Stimulated activated naive CD4-positive, alpha-beta T cell treated with Interleukin-2 at 50 U/mL for 16 hours (primary cell): ENCODE measurements at places on chromosomes 12 and 14.

DNA sequence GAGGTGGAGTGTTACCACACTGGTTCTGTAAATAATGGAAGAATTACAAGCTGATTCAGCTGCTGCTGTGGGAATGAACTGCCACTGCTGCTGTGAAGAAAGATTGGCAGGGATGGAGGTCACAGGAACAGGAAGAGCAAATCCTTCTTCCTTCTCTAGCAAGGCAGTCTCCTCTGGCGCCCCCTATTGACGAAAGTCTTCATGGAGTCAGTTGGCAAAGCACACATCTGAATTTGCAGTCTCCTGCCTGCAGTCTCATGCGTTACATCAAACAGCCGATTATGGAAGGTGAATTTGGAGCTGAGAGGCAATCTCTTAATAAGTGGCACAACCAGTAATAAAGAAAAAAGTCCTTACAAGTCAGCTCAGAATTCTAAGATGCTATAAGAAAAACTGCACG lies 106.0 kb upstream of the TMTC1 start:
- DNase-seq: no peak

- DNase-seq: no peak
These were observed 122.7 kb downstream of the KICS2 start for GRCh38 chr12:64099397-64099796.

DNA sequence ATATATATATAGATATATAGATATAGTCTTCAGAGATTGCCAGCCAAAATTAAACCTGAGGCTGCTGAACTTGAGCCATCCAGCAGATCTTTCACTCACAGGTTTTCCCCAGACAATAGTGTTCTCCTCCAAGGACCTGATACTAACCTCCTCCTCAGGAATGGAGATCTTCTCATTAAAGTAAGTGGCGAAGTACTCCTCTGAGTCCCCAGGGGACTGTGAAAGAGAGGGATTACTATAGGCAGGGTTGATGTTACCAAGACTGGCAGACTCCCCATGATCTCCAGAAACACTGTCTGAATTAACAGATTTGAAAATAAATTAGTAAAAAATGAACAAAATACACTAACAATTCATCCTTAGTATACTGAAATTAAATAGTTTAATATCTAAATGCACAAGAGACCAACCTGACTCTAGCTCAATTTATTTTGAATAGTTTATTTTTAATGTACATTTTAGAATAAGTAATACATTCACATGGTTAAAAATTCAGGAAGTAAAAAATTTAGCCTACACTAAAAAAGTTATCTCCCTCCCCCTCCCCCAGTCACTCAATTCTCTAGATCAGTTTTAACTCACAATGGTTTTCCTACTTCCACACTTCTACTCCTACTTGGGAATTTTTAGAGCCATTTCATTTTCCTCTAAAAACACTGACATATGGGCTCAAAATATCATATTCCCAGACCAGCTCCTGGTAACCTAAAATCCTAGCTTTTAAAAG lies 17.7 kb downstream of the SLC11A2 start:
- DNase-seq: no peak

DNA sequence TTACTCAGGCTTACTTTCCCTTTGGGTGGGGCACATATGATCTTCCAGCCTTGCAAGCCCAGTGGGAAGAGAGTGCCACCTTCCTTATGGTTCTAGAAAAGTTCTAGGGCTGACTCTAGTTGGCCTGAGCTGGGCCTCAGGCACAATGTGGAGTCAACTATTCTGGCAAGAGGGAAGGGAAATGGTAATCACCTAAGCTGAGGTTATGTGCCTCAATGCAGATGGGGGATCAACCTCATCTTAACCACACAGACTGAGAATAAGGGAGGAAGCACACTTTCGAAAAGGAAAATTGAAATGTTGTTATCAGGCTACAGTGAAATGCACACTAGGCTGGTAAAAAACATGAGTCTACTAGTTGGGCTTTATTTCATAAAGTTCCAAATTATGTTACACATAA lies 77.5 kb upstream of the RMST start:
- DNase-seq: no peak

DNA sequence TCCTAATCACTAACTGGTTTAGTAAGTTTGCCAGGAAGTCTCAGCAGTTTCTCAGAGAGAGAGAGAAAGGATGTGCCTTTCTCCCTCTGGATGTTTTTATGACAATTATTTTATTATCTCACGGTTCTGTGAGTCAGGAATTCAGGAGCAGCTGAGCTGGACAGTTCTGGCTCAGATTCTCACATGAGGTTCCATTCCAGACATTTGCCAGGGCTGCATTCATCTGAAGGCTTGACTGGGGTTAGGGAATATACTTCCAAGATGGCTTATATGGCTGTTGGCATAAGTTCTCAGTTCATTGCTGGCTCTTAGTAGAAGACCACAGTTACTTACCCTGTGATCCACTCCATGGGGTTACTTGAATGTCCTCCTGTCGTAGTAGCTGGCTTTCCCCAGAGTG lies 101.2 kb upstream of the ATF7IP start:
- DNase-seq: no peak

DNA sequence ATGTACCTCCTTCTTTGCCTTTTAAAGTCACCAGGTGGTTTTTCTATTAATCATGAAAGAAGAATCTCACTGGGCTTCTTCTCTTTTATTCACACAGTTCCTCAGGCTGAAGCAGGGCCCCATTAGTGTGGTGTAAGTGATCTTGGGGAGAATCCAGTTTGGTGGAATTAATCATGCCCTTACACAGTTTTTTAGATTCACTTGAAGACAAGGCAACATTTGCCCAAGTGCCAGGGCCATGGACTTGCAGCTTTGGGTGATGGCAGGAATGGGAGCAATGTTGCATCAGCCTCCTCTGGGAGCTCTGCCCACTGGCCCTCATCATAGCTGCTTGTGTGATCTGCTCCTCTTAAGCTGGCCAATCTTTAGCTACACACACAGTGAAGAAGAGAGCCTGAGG lies 33.8 kb downstream of the KCNK10 start:
- no peak for DNase-seq

- peak; percentile 38 for DNase-seq
These were observed 436 bp downstream of the VPS33A start for GRCh38 chr12:122265886-122266229.

DNA sequence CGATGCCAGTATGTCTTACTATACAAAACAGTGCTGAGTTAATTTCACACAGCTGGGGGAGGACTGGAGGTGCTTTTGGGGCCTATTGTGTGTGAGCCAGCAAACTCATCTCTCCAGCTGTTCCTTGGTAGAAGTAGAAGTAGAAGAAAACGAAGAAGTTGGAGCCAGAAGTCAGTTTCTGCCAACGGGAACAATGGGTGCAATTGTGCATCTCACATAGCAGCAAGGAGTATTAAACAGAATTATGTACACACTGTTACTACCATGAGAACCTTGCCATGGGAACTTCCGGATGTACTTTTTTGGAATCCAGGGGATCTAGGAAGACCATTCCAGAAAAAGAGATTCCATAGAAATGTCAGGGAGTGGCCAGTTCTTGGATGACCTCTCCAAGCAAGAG lies 88.6 kb downstream of the VCPKMT start:
- DNase-seq: no peak

DNA sequence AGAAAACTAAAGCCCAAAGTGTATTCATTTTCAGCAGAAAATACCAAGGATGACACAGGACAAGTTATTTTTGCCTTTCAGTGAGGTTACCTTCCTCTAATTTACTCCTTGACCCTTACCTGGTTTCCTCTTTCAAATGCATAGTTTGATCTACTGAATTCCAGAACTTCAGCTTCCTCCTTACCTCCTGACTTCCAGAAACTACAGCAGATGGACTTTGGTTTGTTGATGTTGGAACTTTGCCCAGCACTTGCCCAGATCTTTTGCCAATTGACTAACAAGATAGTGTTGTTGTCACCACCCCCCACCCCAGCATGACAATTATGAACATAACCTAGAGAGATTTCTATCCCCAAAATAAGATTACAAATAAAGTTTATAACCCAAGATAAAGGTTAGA lies 63.2 kb downstream of the NAV3 start:
- DNase-seq: no peak

DNA sequence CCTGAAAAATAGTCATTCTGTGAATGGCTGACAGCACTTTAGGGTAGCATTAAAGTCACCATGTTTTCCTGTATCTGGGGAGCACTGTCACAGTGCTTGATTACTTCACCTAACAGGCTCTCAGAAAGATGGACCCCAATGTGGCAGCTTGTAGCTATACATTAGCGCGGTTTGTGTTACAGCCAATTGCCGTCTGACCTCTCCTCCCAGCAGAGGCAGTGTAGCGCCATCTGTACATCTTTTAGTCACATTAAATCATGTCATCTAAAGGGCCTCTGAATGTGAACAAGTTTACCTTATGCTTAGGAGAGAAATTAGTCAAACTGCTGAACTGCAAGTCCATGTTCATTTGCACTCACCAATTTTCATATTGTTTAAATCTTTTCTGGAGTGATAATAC lies 113.7 kb downstream of the LMO3 start:
- DNase-seq: no peak

- DNase-seq: no peak
These were observed 324.8 kb downstream of the C12orf50 start for GRCh38 chr12:87704374-87704773.

DNA sequence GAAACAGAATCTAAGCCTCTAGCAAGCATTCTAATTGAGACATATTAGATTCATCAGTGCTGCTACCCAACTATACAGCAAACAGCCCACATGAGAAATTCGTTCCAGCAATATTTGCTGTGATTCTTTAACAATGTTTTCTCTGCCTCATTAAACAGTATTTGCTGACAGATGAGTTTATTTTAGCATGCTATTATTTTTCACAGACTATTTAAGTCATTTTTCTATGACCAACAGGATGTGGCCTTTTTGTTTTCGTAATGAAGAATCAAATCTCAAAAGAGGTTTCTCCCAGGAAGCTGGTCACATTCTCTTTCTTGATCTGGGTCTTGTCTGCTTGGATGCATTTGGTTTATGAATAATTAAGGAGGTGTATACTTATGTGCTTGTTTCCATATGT lies 23.2 kb upstream of the SERPINA12 start:
- no peak for DNase-seq

GRCh38 chr12:113098441-113099028 lies 37.0 kb downstream of the RASAL1 start:
- DNase-seq: peak; percentile 51

GRCh38 chr12:75890141-75890540 lies 141.4 kb downstream of the PHLDA1 start:
- no peak for DNase-seq

DNA sequence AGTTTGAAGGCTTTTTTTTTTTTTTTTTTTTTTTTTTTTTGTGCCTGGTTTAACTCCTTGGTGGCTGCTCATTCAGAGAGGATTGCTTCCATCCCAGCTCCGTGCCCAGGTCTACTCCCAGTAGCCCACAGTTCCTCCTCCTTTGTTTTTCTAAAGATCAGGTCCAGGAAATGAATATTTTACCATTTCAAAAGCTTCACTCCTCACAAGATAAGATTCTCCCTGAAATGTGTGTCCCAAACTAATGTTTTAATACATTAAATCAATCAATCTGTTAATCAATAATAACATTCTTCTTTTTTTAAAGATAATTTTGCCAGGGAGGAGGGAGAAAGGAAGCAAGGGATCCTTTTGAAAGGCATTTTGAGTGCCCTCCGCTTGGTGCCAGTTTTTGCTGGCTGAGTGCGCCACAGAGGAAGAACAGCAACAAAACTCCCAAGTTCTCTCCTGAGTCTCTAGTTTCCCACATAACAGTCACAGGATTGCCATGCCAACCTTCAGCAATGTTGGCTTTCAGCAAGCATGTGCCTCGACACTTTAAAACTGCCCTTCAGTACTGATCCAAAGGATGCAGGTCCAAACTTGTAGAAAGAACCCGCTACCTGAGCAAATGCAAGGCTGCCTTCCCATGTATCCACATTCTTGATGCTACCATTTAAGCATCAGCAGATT lies 99.2 kb downstream of the RMST start:
- DNase-seq: no peak

DNA sequence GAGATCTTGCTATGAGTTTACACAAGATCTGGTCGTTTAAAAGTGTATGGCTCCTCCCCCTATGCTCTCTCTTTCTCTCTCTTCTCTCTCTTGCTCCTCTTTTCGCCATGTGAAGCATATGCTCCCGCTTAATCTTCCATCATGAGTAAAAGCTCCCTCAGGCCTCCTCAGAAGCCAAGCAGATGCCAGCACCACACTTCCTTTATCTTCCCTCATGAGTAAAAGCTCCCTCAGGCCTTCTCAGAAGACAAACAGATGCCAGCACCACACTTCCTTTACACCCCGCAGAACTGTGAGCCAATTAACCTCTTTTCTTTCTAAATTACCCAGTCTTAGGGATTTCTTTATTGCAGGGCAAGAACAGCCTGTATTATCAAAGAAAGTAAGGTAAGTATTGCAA lies 152.4 kb downstream of the SEC23A start:
- no peak for DNase-seq

DNA sequence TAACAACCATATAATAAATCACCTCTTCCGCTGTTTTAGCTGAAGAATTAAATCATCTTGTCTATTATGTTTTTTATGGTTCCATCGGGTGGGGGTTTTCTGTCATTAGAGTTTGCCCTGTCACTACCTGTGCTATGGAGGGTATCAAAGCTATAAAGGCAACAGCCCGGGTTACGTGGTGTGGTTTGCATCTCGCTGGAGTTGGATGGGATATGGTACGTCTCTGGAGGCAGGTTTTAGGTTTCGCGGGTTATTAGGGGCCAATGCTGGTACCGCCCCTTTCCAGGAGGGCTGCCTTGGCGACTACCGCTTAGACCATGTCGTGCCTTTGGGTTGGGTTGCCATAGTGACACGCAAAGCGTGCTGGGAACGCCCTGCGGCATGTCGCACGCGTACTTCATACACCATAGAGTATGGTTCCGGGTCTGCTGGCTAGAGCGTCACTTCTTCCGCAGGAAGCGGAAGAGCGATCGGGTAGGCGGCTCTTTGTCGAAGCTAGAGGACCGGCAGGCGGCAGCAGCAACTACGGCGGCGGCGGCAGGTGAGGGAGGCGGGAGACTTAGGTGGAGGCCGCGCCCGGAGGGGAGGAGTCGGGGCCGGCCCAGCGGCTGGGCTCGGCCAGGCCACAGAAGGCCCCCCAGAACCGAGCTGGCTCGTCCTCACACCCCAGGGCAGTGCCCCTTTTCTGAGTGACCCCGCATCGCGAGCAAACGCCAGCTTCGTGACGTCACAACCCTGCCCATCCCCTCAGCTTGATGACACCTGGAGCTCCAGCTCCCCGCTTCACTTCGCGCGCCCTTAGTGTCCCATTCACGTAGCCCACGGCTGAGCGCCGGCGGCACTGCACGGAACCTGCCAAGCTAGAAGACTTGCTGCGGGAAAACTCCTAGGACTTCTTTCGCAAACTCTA lies at the start of gene ZC3H10:
Gene ZC3H10, plus strand, starts transcription at position 489 of the 910 bp plus-strand sequence. CDS start 2,297 bp downstream, outside the sequence.
- DNase-seq: peak; percentile 97

- DNase-seq: no peak
These were observed 592 bp upstream of the KCNK10 start for GRCh38 chr14:88323523-88324199.

GRCh38 chr14:91867316-91867988 lies at the start of gene TC2N:
TSS of gene TC2N (minus strand) at chr14:91867536. CDS start at chr14:91813769, 53,767 bp downstream.
- peak; percentile 45 for DNase-seq

- no peak for DNase-seq
These were observed 763.9 kb downstream of the GALC start for GRCh38 chr14:87229131-87229530.

- no peak for DNase-seq
These were observed 17.3 kb upstream of the STAC3 start for GRCh38 chr12:57268264-57268663.
